MG63 (cell line): ENCODE measurements at places on chromosomes 3 and 15.

DNA sequence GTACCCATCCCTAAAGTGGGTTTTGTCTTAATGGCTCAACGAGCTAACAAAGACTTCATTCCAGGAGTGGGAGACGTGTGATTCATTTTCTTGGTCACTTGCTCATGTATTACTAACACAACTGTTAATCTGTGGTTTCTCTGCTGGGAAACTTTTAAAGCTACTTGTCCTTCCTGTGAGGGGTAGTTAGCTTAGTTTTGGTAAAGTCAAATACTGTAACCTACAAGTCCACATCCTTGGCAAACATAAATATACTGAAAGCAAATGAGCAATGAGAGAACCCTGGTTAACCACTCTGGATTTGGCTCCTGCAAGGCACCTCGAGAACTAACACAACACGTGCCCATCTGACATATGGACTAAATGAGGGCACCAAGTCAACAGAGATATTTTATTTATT, 19.9 kb downstream of the NOX5 start:
- DNase-seq: peak; percentile 62

DNA sequence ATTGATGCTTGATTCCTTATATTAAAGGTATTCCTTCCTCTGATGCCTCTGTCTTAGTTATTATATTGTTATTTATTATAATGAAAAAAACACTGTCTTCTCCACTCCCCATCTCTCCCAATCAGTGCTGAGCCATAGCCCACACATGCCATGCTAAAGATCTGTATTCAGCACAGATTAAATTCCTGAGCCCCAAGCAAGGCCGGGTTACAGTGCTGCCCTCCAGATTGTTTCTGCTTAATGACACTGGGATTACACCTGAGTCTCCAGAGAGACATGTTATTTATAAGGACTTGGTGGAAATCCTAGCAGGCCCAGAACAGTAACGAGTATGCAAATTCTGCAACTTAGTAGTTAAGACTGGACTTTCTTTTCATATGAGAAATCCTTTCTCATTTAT, 305.9 kb upstream of the UMPS start:
- no peak for DNase-seq

- DNase-seq: no peak
Observed at GRCh38 chr3:160893207-160893606, 137.2 kb downstream of the PPM1L start.

DNA sequence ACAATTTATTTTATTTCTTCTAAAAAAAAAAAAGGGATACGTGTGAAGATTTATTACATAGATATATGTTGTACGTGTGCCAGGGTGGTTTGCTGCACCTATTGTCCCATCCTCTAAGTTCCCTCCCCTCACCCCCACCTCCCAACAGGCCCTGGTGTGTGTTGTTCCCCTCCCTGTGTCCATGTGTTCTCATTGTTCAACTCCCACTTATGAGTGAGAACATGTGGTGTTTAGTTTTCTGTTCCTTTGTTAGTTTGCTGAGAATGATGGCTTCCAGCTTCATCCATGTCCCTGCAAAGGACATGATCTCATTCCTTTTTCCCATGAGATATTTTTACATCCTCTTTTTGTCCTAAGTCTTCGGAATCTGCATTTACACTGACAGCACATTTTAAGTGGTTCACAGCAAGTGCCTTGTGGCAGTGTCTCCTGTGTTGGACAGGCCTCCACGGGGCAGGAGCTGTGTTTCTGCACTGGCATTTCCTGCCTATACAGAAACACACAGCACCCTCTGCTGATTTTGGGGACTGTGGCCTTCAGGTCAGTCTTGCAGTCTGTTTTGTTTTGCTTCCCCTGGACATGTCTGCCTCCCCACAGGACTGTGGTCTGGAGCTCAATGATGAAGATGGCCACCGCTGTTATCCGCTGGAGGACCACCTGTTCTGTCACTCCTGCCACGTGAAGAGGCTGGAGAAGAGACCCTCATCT, 12.7 kb upstream of the SACM1L start:
- DNase-seq: no peak

GRCh38 chr3:141388823-141389621, 20.7 kb downstream of the ZBTB38 start:
- DNase-seq: no peak
